ENCODE measurements at places on chromosomes 5 and 9. TPM values are rescaled to one million over a fixed set of nuclear protein-coding genes. Genes with fewer than 3 reads are reported as not detected.

DNA sequence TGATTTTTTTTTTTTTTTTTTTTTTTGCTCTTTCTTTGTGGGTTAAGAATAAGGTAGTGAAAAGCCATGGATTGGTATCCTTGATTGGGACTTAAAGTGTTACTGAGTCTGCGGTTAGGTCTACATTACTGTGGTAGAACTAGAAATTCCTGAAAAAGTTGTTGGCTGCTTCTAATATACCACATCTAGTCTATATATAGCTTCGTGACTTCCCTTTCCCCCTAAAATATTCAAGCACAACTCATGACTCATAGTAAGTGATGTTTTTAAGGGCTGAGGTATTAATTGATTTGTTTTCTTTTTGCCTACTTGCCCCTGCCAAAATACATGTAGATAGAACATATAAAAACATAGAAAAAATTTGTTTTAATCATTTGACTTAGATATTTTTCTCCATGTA lies 247.6 kb downstream of the TMEM232 start:
- no peak for DNase-seq

- no peak for DNase-seq
Observed at GRCh38 chr5:160919626-160920025, 67.6 kb upstream of the ATP10B start.

Gene PCA3
- total RNA-seq = not detected

Gene NTRK2
- 2.2 TPM for total RNA-seq

Gene PCDHB9
- 0.64 TPM for total RNA-seq

Gene HRH2
- 0.68 TPM for total RNA-seq

Gene JAKMIP2
- total RNA-seq = 0.40 TPM

Gene PCDHB16
- total RNA-seq = 0.55 TPM

All from transverse colon (tissue), 4 donors.